ENCODE measurements at places on chromosomes 7 and 10.

DNA sequence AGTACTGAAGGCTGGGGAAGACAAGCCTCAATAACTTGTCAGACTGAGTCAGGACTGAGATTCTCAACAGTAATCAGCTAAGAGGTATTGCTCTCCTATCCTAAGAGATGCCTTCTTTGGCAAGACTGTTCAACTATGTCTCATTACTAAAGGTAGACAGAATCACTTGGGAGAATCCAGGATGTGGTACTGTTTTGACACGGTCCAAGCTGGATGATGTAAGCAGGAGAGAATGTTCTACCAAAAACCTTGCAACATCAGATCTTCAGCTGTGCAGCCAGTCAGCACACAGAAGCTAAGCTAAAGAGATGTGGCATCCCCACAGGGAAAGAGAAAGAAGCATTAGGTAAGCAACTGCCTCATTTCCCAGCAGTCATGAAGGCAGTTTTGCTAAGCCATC is 391.4 kb downstream of the NRG3 start:
- no peak for DNase-seq

DNA sequence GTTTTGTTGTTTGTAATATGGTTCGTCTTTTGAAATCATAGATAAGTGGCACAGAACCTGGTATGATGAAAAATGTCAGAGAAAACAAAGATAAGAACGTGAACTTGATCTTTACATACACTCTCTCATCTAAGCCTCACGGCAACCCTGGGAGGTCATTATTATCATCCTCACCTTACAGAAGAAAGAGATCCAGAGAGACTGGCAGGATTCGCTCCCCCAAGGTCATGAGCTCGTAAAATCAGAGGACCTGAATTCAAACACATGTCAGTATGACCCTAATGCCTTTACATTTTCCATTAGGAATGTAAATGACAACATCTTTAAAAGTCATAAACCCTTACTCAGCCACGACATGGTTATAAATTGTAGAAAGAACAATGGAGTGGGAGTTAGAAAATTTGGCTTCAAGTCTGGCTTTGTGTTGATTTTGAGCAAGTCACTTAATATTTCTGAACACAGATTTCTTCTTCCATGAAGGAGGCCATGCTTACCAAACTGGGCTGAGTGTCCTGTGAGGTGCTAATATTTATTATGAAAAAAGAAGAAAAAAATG is 35.9 kb downstream of the HIPK2 start:
- no peak for DNase-seq

GRCh38 chr7:30136117-30136731 is 1.4 kb downstream of the MTURN start:
- DNase-seq, result no peak

GRCh38 chr7:88357781-88358525 is 51.3 kb upstream of the STEAP4 start:
- DNase-seq, result no peak

DNA sequence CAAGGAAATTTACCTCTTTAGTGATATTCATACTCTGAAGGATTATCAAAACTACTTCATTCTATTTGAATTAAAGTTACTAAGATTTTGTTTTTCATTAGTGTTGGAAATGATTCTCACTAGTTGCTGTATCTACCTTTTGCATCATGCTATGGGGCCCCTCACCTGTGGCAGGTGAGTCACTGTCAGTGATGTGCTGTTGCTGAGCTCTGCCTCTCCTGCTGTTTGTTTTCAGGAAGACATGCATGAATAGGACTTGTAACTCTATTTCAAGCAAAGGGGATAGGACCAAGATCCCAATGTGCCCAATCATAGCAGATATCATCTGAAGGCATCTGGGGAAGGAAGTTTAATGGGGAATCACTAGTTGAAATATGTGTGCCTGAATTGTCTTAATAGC is 57.4 kb upstream of the AGR3 start:
- DNase-seq, result no peak

DNA sequence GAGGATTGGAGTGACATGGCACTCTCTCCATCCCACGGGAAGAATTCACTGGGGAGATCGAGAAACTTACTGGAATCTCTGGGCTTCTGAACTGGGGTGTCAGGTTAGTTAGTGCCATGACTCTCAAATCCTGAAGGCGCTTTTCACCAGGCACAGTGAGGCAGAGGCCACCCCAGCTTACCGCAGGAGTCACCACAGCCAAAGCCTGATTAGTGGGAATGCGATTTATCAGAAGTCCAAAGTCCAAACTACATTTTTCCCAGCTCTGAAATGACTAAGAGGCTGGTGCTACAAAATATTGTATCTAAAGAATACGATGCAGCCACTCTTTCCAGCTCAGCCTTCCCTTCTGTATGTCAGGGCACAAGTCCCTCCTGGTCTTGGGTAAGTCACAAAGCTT is 334.8 kb upstream of the SHH start:
- no peak for DNase-seq

GRCh38 chr7:19958309-19958896 is 185.0 kb upstream of the TMEM196 start:
- DNase-seq, result no peak

GRCh38 chr10:116254422-116255155 is 18.4 kb downstream of the GFRA1 start:
- DNase-seq, result no peak

- DNase-seq, result no peak
Observed at GRCh38 chr10:1193561-1193960, 137.4 kb downstream of the WDR37 start.

DNA sequence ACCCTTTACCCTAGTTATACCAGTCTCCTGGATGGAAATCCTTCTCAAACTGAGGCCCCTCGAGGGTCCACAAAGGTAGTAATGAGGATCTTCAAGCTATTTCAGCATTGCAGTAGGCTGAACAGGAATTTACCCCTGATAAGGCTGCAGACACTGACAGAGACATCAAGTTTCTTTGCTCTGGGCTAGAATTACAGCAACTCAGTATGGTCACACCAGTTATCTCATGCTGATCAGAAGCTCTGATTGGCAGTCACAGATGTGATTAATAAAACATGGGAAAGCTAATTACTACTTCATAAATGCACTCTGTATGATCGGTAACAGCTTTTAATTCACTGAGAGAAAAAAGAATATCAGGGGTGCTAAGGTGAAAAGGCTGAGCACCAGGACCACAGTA is 30.6 kb downstream of the FAM204A start:
- no peak for DNase-seq

All from germinal center (tissue), 1 donor.